ENCODE measurements at places on chromosomes 16 and 17.

- no peak for DNase-seq
These were observed 77.0 kb downstream of the TANGO6 start for GRCh38 chr16:68920349-68920748.

DNA sequence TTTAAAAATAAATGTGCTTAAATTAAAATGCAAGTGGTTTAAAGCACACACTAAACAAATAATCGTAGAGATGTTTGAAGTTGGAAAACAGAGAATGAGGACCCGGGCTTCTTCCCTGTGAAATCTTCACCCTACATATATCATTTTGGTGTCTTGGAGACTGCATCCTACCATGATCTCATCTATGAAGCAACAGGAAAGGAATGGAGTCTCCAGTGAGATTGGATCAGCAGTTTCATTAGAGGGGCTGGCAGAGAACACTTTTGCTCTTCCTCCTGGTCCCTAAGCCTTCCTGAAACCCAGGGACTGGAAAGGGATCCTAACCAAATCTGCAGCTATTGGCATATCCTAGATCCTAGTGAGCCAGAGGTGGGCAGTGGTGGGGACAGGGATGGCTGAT, 85.0 kb downstream of the GRIN2A start:
- DNase-seq, result no peak

GRCh38 chr16:67237396-67238277, 9.6 kb downstream of the FHOD1 start:
- no peak for DNase-seq

- DNase-seq, result no peak
These were observed 8.5 kb downstream of the OSBPL7 start for GRCh38 chr17:47813077-47813476.

- no peak for DNase-seq
These were observed 36.0 kb downstream of the USP32 start for GRCh38 chr17:60355663-60356594.

DNA sequence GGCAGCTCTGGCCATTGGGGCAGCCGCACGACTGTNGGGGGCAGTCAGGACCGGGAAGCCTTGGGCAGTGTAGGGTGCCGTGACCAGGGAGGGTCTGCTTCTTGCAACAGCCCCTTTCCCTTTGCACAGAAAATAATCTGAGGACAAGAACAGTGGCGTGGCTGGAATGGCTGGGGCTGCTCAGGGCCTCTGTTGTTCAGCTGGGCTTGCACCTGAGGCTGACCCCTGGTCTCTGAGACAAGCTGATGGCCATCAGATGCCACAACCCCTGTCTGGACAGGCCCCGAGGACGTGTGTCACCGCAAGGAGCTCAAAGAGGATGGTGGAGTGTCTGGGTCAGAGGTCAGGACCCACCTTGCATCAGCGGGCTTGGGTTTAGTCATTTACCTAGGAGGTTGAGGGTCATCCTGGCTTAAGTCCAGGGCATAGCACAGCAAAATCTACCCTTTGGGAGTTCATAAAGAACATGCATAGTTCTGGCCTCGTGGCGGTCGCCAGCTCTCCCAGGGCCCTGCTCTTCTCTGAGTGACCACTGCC, 46.9 kb downstream of the METRNL start:
- no peak for DNase-seq

- DNase-seq, result no peak
These were observed 221.6 kb downstream of the FTO start for GRCh38 chr16:53925526-53925925.

GRCh38 chr16:74608944-74609343, 2.0 kb upstream of the GLG1 start:
- no peak for DNase-seq

DNA sequence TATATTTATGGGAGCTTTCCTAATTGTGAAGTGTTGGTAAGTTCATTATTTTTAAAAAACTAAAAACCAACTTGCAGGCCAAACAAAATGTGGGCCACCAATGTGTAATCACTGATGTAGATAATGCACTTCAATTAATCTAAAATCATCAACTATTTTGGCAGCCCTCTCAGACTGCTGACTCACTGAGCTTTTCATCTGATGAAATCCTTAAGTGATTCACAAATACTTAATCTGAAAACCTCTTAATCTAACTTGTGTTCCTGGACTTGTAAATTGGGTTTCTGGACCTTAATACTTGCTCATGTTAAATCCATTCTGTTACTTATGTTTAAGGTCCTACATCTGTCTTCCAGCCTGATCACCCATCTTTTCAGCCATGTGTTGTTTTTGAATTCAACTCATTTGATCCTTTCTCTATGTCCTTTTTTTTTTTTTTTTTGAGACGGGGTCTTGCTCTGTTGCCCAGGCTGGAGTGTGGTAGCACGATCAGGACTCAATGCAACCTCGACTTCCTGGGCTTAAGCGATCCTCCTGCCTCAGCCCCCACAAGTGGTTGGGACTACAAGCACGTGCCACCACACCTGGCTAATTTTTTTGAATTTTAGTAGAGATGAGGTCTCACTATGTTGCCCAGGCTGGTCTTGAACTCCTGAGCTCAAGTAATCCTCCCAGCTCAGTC, 39.0 kb downstream of the PRKCB start:
- no peak for DNase-seq

GRCh38 chr17:78618264-78619066, 41.3 kb upstream of the DNAH17 start:
- DNase-seq, result no peak

- DNase-seq, result no peak
These were observed 44.6 kb downstream of the MARVELD3 start for GRCh38 chr16:71670537-71670936.
